ENCODE measurements at places on chromosomes 7 and 10.

- no peak for DNase-seq
Observed at GRCh38 chr7:25940086-25940906, 211.7 kb upstream of the NFE2L3 start.

DNA sequence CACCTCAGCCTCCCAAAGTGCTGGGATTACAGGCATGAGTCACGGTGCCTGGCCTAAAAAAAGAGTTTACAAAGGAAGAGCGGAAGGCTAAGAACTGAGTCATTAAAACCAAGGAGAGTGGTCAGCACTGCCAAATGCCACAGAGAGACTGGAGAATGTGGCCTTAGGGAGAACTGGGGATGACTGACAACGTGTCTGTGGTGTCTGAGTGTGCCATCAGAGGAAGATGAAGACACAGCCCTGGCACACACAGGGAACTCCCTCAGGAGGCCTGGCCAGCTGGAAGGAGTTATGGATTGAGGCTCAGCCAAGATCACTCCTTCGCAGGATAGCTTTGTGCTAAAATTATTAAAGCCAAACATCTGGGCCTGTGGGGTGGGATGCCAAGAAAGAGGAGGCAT lies 3.9 kb upstream of the INA start:
- no peak for DNase-seq

- no peak for DNase-seq
Observed at GRCh38 chr7:106823631-106824030, 41.5 kb upstream of the PIK3CG start.

GRCh38 chr10:73225518-73225917 lies 21.5 kb downstream of the DNAJC9 start:
- DNase-seq = no peak

- DNase-seq = no peak
Observed at GRCh38 chr10:34121125-34121753, 693.9 kb downstream of the PARD3 start.

- no peak for DNase-seq
Observed at GRCh38 chr10:58754469-58755339, 242.0 kb downstream of the BICC1 start.

GRCh38 chr7:46583656-46584055 lies 662.6 kb upstream of the IGFBP3 start:
- no peak for DNase-seq

DNA sequence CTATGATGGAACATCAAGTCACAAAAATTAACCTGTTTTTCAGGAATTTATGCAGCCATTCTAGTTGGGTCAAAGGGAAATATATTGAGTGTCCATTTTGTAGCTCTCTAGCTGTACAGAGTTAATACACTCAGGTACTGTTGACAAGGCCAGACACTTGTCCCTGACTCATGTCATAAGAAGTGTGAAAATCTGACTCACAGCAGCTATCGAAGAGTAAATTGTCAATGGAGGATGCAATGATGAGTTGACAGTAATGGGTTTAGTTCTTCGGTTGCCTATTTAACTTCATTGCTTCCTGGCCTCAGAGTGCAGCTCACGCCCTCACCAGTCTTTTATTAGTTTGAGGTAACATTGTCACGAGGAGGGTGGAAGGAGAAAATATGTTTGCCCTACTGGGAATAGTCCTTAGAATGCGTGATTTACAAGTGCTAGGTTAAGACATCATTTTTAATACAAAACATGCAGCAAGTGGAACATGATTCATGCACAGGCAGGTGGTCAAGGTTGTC lies 255.1 kb downstream of the XPNPEP1 start:
- DNase-seq = no peak

- no peak for DNase-seq
Observed at GRCh38 chr7:19376538-19376937, 231.3 kb upstream of the FERD3L start.

DNA sequence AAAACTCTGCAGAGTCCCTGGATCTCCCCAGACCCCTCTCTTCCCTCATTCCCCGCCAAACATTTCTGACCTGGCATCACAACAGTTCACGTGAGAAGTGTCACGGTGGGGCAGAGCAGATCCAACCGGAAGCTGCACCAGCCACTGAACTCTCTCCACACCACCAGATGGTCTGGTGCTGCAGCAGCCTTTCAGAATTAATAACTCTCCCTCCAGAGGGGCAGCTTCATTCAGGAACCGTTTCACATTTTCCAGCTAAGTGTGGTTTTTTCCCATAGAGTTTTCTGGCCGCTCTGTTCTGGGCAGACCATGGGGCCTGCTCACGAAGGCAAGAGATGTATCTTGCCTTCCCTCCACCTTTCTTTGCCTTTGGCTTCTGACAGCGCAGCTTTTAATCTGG lies 486.7 kb upstream of the GALNT17 start:
- DNase-seq = no peak

DNA sequence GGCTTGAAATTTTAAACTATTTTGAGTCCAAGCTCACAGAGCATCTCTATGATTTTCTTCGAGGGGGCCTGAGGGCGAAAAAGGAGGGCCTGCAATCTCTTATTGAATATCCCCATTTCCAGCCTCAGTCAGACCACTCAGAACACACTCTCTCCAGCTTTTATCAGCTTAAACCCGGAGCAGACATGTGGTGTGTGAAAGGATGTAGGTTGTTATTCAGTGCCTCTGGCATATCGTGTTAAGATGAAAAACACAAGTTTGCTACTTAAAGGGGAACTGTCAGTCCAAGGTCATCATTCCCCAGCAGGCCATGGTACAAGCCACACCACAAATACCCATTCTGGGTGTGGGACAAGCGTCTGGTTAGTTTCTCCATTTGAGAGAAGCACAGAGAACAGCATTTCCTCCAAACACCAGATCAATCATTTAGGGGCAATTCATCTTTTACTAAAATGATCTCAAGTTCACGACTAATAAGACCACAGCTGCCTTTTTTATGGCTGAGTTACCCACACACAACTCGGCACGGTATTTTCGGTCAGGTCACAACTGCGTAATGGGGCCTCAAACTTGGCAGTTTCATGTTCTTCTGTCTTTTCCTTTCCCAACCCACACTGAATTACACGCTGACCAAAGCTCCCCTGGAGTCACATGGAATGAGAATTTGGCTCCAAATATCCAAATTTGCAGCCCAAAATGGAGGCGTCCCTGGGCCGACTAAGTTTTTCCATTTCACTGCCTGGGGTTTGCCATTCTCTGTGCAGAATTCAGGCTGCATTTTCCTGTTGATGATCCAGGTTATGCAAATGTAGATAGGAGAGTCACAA lies 188.4 kb downstream of the SEM1 start:
- no peak for DNase-seq

- DNase-seq = no peak
Observed at GRCh38 chr10:16765509-16766375, 51.5 kb downstream of the RSU1 start.

DNA sequence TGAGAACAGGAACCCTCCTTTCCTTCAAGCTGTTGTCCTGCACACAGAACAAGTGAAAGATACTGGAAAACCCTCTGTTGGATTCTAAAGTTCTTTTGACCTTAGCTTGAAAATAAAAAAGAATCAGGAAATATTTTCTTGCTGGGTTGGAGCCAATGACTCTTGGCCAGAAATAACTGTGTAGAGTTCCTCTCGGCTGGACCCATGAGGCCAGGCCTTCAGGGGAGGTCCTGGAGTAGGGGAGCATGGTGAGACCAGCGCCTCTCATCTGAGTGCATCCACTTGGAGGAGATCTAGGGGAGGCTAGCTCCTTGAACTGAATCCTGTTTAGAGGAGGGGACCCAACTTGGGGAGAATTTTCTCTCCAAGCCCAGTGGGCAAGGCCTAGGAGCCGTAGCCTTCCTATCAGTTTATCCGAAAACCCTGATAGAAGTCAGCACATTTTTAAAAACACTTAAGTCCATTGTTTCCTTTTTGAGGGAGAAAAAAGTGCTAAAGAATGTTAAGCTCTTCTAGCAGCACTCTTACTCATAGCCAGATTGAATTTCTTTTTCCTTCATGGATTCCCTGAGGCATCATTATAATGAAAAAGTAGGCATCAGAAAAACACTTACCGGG lies 635.7 kb upstream of the ANKRD30A start:
- DNase-seq = no peak

DNA sequence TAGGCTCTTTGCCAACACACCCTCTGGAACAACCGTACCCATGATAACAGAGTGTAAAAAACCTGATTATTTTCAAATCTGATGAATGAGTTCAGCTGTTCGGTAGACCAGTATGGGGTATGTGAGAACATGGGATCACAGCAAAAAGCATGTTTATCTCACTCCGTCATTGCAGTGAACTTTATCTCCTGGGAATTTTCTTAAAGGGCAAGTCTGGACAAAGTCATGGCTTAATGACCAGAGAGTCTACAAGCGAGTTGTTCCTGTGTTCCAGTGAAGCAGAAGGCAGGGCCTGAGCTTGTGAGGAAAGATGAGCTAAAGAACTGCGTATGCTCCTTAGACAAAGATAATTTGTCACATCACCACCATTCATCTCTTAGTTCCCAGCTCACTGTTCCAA lies 219.7 kb downstream of the TRIL start:
- no peak for DNase-seq

GRCh38 chr7:155466142-155466813 lies 8.3 kb downstream of the EN2 start:
- DNase-seq = no peak

- DNase-seq = no peak
Observed at GRCh38 chr7:120941064-120941463, 9.5 kb upstream of the ING3 start.

DNA sequence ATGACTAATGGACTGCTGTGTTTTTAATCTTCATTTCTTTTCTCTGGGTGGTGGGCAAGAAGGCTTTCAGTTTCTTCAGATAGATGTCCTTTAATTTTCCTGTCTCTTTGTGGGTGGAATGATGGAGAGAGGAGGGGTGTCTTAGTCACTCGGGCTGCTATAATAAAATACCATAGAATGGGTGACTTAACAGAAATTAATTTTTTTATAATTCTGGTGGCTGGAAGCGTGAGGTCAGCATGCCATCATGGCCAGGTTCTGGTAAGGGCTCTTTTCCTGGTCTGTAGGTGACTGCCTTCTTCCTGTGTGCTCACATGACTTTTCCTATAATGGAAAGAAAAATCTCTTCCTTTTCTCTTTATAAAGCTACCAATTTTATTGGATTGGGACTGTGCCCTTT lies 6.3 kb downstream of the RSBN1L start:
- no peak for DNase-seq

- no peak for DNase-seq
Observed at GRCh38 chr7:21572331-21573313, 29.8 kb downstream of the DNAH11 start.

DNA sequence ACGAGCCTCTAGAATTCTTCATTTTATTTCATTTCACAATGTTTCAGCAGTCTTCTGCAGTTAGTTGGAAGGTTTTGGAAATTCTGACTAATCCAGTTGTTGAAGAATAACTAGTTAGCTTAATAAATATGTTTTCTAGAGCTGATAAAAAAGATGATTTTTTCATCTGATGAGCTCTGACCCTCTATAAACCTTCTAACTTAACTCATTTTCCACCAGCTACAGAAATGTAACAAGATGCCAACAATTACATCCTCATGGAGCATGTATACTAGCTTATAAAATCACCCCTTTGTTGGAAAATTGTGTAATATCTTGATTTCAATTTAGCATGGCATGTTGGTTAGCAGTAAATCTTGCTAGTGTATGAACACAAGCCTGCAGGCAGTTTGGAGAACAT lies 33.1 kb downstream of the KAT6B start:
- DNase-seq = no peak

GRCh38 chr10:48451969-48452878 lies 145.7 kb downstream of the MAPK8 start:
- DNase-seq = no peak

DNA sequence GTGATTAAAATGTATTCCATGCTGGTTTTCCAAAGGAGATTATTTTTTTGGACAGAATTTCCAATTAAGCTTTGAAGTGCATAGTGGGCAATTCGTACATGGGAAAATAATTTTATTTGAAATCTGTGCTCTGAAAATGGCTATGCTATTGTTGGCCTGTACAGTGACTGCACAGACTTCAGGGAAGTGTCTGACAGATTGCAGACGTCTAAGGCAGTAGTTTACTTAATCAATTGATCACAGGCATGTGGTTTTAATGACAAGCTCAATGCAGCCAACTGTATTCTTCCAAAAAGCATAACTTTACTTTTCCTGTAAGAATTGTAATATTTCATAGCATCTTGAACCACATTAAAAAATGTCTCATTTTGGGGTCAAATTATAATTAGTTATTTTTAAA lies 102.0 kb downstream of the SEMA3C start:
- DNase-seq = no peak

GRCh38 chr10:103602028-103602851 lies 108.7 kb downstream of the NEURL1 start:
- DNase-seq = no peak

DNA sequence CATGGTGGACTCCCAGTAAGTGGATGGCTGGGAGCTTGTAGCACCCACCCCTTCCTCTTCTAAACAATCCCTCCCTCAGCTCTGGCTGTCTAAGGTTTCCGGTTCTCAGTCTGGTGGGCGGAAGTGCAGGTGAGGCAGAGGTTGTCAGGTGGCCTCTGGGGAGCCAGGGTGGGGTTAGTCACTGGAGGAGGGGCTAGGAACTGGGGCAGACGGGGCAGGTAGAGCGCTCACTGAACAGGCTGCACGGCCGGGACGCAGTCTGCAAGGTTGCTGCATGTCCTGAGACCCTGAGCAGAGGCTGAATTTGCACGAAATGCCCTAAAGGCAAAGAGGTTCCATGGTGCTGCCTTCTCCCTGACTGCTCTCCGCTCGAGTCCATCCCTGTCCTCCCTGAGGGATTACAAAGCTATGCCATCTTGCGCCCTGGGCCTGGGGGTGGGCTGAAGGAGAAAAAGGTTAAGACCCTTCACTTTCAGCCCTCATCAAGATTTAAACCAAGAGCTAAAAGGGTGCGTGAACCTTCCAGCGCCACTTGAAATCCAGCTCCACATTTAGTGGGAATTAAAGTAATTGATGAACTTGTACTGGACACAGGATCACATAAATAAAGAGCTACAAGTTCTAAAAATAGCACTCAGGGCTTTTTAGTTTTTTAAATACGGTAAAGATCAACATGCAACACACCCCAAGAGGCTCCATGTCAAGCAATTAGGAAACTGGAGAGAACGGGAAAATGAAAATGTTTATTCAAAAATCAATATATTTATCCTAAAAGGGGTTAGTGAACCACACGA lies 62.3 kb upstream of the CTBP2 start:
- DNase-seq = no peak

- DNase-seq = no peak
Observed at GRCh38 chr10:13788711-13789447, 202.1 kb downstream of the PRPF18 start.

GRCh38 chr7:20217193-20217948 lies at the start of gene MACC1:
Gene MACC1 (minus strand): TSS chr7:20217384. CDS start chr7:20161862, 55,522 bp downstream.
- DNase-seq = no peak

- DNase-seq = no peak
Observed at GRCh38 chr10:3624367-3624766, 160.6 kb downstream of the KLF6 start.

All from stimulated activated CD4-positive, alpha-beta T cell treated with anti-CD3 and anti-CD28 coated beads, Interleukin-1b, Interleukin-23, amount 100 ng/mL, for 1 hour (primary cell).